ENCODE measurements at places on chromosomes 12 and 14.

DNA sequence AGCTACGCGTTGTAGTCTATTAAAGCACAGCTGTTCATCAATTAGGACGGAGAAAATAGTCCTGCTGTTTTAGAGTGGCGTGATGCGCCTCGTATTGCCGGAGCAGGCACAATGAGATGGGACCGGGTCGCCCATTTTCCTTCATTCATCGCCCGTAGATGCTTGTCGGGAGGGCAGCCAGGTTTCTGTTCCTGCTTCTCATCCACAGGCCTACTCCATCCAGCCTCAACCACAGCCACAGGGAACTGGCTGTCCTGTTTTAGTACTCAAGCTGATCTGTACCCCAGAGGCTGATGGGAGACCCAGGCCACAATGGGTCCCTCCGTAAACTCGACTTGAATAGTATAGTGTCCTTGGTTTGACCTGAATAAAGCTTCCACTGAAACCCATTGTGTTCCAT is 264.0 kb downstream of the VRK1 start:
- H3K27me3 ChIP-seq = no peaks in the 10 kb centered on the region
- no peak overlapping the region for H3K27ac ChIP-seq
- no peaks in the 10 kb centered on the region for H3K36me3 ChIP-seq
- no peak for DNase-seq
- peaks cover 13% of the 10 kb centered on the region for H3K4me1 ChIP-seq

GRCh38 chr14:101553393-101553792 is 7.9 kb upstream of the DIO3 start:
- H3K27ac ChIP-seq = no peak overlapping the region
- H3K4me1 ChIP-seq = no peaks in the 10 kb centered on the region
- H3K36me3 ChIP-seq = no peaks in the 10 kb centered on the region

GRCh38 chr12:124856132-124856841 is 7.4 kb downstream of the SCARB1 start:
- no peaks in the 10 kb centered on the region for H3K4me1 ChIP-seq
- no peak for DNase-seq
- no peaks in the 10 kb centered on the region for H3K36me3 ChIP-seq
- no peak overlapping the region for H3K27ac ChIP-seq
- no peaks in the 10 kb centered on the region for H3K27me3 ChIP-seq
- H3K4me3 ChIP-seq = no peak overlapping the region

GRCh38 chr12:47139000-47139681 is 59.4 kb upstream of the AMIGO2 start:
- no peak for DNase-seq
- H3K4me3 ChIP-seq = no peak overlapping the region
- no peak overlapping the region for H3K27ac ChIP-seq
- no peaks in the 10 kb centered on the region for H3K27me3 ChIP-seq
- H3K4me1 ChIP-seq = no peaks in the 10 kb centered on the region
- no peaks in the 10 kb centered on the region for H3K36me3 ChIP-seq

DNA sequence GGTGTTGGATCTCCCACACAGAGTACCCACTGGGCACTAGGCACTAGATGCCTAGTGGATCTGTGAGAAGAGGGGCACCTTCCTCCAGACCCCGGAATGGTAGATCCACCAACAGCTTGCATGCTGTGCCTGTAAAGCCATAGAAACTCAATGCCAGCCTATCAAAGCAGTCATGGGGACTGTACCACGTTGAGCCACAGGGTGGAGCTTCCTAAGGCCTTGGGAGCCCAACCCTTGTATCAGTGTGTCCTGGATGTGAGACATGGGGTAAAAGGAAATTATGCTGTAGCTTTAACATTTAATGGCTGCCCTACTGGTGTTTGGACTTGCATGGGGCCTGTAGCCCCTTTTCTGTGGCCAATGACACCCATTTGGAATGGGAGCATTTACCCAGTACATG is 1024.9 kb downstream of the TMEM121 start:
- no peaks in the 10 kb centered on the region for H3K36me3 ChIP-seq
- H3K4me1 ChIP-seq = no peaks in the 10 kb centered on the region
- no peak overlapping the region for H3K4me3 ChIP-seq

GRCh38 chr12:76346798-76347420 is 1.3 kb downstream of the BBS10 start:
- H3K27ac ChIP-seq = no peak overlapping the region
- H3K4me1 ChIP-seq = peaks cover 15% of the 10 kb centered on the region
- peak overlapping the region; percentile 83 for H3K4me3 ChIP-seq
- no peaks in the 10 kb centered on the region for H3K36me3 ChIP-seq

DNA sequence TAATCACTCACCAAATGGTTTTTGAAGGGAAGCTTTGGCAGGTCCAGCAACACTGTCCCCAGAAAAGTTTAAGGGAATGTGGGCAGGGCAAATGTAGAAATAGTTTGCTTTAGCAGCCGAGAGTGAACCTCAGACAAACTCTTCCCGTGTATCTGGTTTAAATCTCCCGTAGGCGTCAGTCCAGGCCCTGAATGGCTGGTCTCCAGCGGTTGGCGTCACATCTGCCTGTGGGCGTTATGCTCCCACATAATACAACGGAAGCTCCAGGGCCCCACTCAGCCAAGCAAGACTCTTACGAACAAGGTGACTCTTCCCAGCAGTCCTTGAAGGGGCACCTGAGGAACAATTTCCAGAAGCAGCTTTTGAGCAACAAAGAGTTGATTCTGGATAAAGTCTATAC is 942 bp downstream of the ZC2HC1C start:
- H3K27me3 ChIP-seq = peaks cover 20% of the 10 kb centered on the region
- no peaks in the 10 kb centered on the region for H3K36me3 ChIP-seq
- no peak overlapping the region for H3K27ac ChIP-seq
- no peak overlapping the region for H3K4me3 ChIP-seq
- peaks cover 12% of the 10 kb centered on the region for H3K4me1 ChIP-seq
- no peak for DNase-seq

- DNase-seq = peak; percentile 59
- H3K27me3 ChIP-seq = no peaks in the 10 kb centered on the region
- H3K4me3 ChIP-seq = no peak overlapping the region
- no peak overlapping the region for H3K27ac ChIP-seq
- H3K4me1 ChIP-seq = peaks cover 16% of the 10 kb centered on the region
- no peaks in the 10 kb centered on the region for H3K36me3 ChIP-seq
Measured at GRCh38 chr14:78524766-78525165, 354.6 kb downstream of the NRXN3 start.

GRCh38 chr14:72929316-72930080 is 3.2 kb downstream of the DCAF4 start:
- no peak for DNase-seq
- H3K27ac ChIP-seq = no peak overlapping the region
- H3K4me1 ChIP-seq = no peaks in the 10 kb centered on the region
- H3K36me3 ChIP-seq = no peaks in the 10 kb centered on the region
- H3K27me3 ChIP-seq = peaks cover 21% of the 10 kb centered on the region
- H3K4me3 ChIP-seq = no peak overlapping the region

- no peak overlapping the region for H3K27ac ChIP-seq
- H3K27me3 ChIP-seq = no peaks in the 10 kb centered on the region
- H3K4me1 ChIP-seq = peaks cover 9% of the 10 kb centered on the region
- H3K36me3 ChIP-seq = no peaks in the 10 kb centered on the region
- no peak for DNase-seq
- H3K4me3 ChIP-seq = no peak overlapping the region
Measured at GRCh38 chr12:81221681-81222080, 143.8 kb downstream of the ACSS3 start.

DNA sequence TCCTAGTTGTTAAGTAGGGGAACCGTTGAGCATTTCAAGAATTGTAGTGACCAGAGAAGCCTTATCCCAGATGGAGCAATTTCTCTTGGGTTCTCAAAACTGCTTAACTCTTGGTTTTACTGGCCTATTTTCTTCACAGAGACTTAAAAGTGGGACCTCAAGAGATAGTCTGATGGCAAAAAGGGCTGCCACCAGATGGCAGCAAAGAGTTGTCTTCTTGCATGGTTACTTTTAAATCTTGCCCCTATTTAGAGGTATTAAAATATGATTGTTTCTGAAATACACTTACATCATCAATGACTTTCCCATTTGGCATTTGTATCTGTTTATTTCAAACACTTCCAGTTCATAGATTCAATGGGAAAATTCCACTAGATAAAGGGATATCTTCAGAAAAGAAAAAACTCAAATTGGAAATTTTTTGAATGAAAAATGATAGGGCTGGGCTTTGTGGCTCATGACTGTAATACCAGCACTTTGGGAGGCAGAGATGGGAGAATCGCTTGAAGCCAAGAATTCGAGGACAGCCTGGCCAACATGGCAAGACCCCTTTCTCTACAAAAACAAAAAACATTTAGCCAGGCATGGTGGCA is 69.9 kb upstream of the CNTN1 start:
- H3K27ac ChIP-seq = no peak overlapping the region
- peak; percentile 69 for DNase-seq
- no peaks in the 10 kb centered on the region for H3K4me1 ChIP-seq
- H3K4me3 ChIP-seq = no peak overlapping the region

GRCh38 chr12:13178568-13179210 is 17.8 kb upstream of the EMP1 start:
- no peak overlapping the region for H3K4me3 ChIP-seq
- no peak for DNase-seq
- H3K27me3 ChIP-seq = no peaks in the 10 kb centered on the region
- no peaks in the 10 kb centered on the region for H3K36me3 ChIP-seq
- peaks cover 18% of the 10 kb centered on the region for H3K4me1 ChIP-seq

- no peaks in the 10 kb centered on the region for H3K4me1 ChIP-seq
- no peak overlapping the region for H3K4me3 ChIP-seq
- no peak for DNase-seq
- H3K27ac ChIP-seq = no peak overlapping the region
- H3K27me3 ChIP-seq = no peaks in the 10 kb centered on the region
Measured at GRCh38 chr12:45509187-45509586, 220.3 kb upstream of the ARID2 start.

- no peaks in the 10 kb centered on the region for H3K27me3 ChIP-seq
- H3K36me3 ChIP-seq = no peaks in the 10 kb centered on the region
- no peak for DNase-seq
- H3K4me3 ChIP-seq = no peak overlapping the region
- no peaks in the 10 kb centered on the region for H3K4me1 ChIP-seq
- H3K27ac ChIP-seq = no peak overlapping the region
Measured at GRCh38 chr14:93533842-93534241, 103.1 kb downstream of the UNC79 start.

DNA sequence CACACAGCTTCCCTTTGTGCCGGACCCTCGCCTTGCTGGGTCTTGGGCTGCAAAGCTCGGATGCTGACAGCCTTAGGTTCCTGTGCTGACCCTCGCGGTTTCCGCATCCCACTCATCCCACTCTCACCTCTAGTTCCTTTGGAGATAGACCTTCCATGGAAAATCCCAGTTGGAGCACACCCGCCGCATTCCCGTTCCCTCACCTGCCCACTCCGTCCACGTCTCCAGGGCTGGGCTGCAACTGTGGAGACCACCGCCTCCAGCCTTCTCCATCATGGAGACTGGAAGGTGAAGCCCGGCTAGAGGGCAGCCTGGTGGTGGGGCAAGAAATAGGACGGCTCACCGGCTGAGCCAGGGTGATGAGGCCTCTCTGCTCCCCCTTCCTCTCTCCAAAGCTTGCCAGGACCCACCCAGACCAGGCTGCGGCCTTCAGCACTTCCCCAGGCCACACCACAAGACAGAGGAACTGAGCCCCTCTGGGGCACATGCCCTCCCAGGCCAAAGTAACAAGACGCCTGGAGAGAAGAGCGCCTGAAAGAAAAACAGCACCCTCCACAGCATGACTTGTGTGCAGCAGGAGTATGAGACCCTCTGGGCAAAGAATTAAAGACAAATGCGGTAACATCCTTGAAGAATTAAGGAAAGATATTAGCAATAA is 15.0 kb downstream of the TMEM121 start:
- H3K4me1 ChIP-seq = no peaks in the 10 kb centered on the region
- H3K27ac ChIP-seq = no peak overlapping the region
- H3K27me3 ChIP-seq = peaks cover 7% of the 10 kb centered on the region
- no peaks in the 10 kb centered on the region for H3K36me3 ChIP-seq
- DNase-seq = no peak
- no peak overlapping the region for H3K4me3 ChIP-seq

DNA sequence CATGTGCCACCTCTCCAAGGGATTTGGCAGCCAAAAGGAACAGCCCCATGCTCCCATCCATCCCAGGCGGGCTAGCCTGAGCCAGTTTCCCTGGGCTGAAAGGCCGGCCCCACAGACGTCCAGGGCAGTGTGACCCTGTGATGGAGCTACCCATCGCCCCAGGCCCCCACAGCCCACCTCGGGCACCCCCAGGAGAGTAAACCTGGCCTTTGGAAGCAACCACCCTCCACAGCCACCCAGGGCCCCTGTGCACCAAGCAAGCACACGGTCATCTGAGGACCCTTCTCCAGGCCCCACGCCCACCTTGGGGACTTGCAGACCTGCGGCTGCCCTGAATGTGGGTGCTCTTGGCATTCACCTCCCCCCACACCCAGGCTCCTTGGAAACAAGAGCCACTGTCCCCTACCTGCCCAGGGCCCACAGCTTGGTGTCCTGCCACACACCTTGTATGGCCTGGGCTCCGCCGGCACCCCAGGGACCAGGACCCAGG is 8.4 kb downstream of the AHNAK2 start:
- H3K36me3 ChIP-seq = no peaks in the 10 kb centered on the region
- H3K4me3 ChIP-seq = no peak overlapping the region
- H3K27me3 ChIP-seq = peaks cover 22% of the 10 kb centered on the region

DNA sequence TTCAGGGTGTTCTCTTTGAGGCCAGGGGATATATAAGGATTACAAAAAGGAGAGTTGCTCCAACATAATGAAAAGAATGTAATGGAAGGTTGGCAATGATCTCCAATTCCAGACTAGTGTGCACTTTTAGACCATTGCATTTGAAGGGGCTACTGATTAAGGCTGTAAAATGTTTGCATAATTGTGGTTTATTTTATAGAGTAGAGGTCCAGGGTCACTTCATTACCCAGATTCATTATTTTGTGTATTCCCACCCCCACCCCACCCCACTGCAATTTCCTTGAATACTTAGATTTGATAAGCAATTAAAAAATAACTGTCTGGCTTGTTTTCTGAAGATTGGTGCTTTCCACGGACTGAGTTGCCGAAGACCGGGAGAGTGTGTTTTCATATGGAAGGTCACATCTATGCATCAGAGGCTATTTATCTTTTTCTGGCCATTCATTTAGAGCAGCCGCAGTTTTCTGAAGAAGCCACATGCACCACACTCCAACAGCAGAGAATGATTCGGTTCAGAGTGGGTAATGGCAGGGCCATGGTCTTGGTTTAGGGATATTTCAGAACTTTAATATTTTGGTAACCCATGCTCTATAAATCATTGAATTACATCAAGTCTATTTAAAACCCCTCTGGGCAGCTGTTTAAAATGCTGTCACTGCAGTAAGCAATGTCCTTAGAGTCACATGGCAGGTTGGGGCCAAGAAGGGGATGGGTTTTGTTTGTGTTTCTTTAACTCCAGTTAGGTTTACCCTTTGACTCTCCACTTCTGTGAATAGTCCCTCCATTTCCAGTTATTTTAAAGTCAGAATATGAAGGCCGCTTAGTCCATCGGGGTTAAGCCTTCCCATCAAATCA is 94.6 kb downstream of the TMEM30B start:
- H3K4me3 ChIP-seq = no peak overlapping the region
- no peak for DNase-seq
- H3K4me1 ChIP-seq = peaks cover 21% of the 10 kb centered on the region
- H3K27me3 ChIP-seq = peaks cover 3% of the 10 kb centered on the region
- no peak overlapping the region for H3K27ac ChIP-seq

- peaks cover 11% of the 10 kb centered on the region for H3K4me1 ChIP-seq
- peak; percentile 36 for DNase-seq
- no peaks in the 10 kb centered on the region for H3K27me3 ChIP-seq
- no peak overlapping the region for H3K4me3 ChIP-seq
- H3K36me3 ChIP-seq = no peaks in the 10 kb centered on the region
Measured at GRCh38 chr12:88553941-88554658, 26.2 kb downstream of the KITLG start.

Data from neural progenitor cell (in vitro differentiated cells).